GM12878 (cell line): ENCODE measurements at places on chromosomes 16 and 17.

- DNase-seq, result no peak
These were observed 15.7 kb downstream of the SLC52A1 start for GRCh38 chr17:5019475-5019956.

- DNase-seq, result no peak
These were observed 245.9 kb upstream of the ELAC2 start for GRCh38 chr17:13263746-13264145.

DNA sequence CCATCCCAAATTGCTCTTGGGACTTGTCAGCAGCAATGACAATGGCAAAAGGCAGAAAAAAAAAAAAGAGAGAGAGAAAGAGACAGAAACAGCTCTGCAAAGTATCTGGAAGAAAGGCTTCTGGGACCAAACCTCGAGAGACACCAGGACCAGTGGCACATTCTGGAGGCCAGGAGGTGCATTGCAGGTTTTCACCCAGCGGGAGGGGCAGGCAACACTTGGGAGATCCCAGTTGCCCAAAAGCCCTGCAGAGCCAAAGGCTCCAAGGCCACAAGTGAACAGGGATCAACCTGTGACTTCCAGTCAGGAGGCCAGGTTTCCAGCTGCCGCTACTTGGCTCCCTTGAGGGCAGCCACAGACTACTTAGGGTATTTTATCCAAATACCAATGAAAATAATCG is 110.8 kb upstream of the CDH5 start:
- no peak for DNase-seq

DNA sequence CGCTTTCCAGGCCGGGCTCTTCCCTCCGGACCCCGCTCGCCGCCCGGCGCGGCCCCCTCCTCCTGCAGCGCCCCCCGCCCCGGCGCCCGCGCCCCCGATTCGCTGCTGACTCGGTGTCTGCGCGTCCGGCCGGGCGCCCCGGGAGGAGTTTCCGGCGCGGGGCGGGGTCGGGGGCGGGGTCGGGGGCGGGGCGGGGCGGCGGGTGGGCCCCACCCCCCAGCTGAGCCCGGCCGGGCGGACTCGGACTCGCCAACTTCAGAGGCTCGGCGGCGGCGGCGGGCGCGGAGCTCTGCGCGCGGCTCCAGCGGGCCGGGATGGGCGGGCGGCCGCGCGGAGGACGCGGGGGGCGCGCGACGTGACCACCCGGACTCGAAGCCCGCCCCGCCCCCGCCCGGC is at the start of gene METRNL:
Gene METRNL, plus strand, starts transcription at position 258 of the 396 bp plus-strand sequence. CDS start 207 bp downstream, outside the sequence.
- no peak for DNase-seq

DNA sequence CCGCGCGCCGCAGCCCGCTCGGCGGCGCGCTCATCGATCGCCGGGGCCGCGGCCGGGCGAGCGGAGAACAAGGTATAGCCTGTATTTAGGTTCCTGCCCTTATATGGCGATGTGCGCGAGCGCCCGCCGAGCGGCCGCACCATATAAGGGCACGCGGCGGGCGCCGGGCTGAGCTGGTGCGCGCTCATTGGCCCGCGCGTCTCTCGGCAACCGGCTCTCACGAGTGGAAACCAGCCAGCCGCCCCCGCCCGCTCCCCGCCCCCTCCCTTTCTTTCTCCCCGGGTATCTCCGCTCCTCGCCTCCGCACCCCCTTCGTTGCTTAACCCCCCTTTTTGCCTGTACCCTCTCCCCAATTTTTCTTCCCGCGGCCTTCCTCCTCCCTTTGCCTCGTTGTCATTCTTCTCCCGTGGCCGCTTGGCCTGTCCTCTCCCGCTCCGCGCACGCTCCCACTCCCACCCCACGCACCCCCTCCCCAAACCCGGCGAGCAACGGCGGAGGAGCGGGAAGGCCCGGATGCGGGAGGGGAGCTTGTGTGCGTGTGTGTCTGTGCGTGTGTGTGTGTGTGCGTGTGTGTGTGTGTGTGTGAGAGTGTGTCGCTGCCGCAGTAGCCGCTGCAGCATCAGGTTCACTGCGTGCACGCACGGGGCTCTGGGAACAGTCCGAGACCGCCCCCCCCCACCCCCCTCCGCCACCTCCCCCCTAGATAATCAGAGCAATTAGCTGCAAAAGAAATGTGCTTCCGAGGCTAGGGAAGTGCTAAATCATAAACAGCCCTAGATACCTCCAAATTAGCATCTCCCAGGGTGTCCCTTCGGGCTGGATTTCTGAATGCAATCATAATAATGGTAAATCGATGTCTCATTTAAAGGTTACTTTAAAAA is 13.5 kb upstream of the CBX8 start:
- DNase-seq, result no peak

DNA sequence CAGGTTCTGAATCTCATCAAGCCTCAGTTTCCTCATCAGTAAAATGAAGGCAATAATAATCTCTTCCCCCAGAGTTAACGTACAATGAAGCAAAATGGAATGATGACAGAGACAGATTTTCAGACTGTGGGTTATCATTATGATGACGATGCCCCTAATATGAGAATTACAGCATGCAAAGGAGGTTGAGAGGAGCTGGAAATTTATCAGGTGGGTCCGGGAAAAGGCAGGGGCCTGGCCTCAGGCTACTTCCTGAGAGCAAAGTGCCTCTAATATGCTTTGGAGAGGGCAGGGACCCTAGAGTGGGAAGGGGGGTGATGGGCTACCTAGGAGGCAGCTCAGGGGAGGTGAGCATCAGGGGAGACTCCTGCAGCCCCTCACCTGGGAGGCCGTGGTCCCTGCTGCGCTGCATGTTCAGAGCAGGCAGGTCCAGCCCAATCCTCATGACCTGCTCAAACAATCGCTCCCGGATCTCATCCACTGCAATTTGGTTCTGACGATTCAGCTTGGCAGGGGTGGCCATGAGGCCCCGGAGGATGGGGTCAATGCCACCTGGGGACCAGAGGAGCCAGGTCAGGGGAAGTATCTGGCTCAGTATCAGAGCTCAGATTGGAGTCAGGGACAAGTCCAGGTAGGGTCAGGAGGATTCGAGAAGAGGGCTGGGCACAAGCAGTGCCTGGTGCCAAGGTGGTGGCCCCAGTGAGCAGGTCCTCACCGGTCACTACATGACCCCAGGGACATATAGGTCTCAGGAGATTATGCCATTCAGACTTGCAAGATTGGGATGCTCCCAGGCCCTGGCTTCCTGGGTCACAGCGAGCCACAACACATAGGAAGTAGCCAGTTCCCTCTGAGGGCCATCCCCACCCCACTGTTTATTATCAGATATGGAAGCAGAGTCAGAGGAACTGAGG is 8.1 kb downstream of the MPO start:
- no peak for DNase-seq

DNA sequence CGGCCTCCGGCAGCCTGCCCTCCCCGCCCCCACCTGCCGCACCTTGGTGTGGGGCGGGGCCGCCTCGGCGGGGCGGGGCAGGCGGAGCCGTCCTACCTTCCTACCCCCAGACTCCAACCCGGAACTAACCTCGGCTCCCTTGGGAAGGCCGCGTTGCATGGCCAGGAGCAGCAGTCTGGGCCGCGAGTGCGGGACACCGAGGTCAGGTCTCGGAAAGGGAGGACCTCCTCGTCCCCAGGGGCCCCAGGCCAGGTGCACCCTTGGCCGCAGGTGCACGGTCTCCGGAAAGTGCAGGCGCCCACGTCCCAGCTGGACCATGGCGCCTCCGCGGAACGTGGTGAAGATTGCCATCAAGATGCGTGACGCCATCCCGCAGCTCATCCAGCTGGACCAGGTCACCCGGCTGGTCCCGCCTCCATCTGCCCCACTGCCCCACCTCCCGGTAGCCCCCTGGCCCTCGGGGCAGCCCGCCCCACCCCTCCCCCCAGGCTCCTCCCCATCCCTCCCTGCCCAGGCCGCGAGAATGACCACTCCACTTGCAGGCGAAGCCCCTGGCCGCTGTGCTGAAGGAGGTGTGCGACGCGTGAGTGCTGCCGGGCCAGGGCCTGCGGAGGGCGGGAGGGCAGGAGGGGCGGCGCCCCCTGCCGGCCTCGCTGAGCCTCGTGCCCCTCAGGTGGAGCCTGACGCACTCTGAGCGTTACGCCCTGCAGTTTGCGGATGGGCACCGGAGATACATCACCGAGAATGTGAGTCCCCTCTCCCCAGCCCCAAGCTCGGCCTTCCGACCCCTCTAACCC is at the start of gene ELMO3:
Gene ELMO3, plus strand, starts transcription at position 121 of the 797 bp plus-strand sequence. Its CDS starts 196 bp downstream, at position 317.
- DNase-seq, result no peak

DNA sequence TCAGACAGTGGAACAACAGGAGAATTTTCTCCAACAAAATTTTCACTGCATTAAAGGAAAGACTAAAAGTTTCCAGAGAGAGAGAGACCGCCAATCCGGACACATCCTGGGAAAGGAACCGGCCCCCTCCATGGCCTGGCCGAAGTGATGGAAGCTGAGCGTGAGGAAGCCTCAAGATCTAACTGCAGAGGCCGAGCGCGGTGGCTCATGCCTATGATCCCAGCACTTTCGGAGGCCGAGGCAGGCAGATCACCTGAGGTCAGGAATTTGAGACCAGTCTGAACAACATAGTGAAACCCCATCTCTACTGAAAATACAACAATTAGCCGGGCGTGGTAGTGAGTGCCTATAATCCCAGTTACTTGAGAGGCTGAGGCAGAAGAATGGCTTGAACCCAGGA is 3.9 kb downstream of the CTRB2 start:
- DNase-seq, result no peak

GRCh38 chr17:82691714-82692113 is 6.8 kb downstream of the RAB40B start:
- no peak for DNase-seq

GRCh38 chr16:87933140-87933495 is 3.2 kb downstream of the CA5A start:
- DNase-seq, result no peak

DNA sequence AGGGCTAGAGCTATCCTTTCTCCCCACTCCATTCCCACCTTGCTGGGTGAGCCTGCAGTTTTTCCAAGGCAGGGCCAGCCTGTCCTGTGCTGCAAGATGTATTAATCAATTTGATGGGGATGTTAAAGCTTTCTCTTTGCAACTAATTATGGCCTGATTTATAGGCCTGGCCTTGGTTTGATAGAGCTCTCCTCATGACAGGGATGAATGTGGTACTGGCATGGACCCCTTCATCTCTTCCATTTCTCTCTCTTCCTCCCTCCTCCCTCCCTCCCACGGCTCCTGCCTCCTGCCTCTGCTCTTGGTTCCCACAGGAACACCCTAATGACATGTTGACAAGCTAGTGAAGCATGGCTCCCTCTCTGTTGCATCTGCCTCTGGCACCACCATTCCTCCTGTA is 47.2 kb upstream of the SKAP1 start:
- DNase-seq, result no peak

DNA sequence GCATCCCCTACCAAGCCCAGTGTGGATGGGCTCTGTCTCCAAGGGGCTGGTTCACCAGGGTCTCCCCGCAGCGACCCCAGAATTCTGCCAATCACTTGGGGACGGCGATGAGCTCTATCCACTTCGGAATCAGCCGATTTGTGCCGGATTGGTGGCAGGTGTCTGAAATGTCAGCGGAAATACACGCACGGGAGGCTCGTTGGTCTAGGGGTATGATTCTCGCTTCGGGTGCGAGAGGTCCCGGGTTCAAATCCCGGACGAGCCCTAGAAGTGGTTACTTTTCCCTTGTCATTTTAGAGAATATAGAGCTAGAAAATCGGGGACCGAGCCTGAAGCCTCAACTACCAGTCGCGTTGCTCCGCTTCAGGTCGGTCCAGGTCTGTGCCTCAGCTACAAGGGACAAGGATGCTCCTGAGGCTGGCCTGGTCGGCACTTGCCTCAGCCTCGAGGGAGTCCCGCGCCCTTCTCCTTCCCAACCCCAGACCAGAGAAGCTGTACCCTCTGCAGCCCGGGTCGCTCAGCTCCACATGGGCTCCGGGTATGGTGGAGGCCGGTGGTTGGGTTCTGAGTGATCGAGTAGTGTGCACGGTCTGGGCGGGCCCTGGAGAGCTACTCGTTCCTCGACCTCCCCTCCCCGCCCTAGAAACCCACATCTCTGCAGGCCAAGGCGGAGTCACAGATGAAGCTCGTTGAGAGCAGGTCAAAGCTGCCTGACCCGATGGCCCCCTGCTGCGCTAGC is 16.0 kb upstream of the OR1F1 start:
- DNase-seq, result no peak

DNA sequence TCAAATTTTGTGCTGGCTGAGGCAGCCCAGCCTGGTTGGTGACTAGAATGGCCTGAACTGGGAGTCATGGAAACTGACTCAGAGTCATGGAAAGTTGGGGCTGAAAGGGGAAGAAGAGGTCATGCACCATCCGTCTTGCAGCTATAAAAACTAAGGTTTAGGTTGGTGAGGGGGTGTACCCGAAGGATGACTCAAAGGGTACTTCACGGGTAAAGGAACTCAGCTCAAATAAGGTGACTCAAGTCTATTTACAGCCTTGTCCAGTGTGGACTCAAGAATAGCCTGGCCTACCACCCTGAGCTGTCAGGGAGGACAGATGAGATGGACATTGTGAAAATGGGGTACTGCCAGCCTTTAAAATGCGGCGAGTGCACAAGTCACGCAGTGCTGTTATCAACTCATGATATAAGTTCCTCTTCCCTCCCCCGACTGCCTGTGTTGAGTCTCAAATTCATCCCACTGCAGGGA is 18.6 kb downstream of the CD300LB start:
- DNase-seq, result peak; percentile 26

DNA sequence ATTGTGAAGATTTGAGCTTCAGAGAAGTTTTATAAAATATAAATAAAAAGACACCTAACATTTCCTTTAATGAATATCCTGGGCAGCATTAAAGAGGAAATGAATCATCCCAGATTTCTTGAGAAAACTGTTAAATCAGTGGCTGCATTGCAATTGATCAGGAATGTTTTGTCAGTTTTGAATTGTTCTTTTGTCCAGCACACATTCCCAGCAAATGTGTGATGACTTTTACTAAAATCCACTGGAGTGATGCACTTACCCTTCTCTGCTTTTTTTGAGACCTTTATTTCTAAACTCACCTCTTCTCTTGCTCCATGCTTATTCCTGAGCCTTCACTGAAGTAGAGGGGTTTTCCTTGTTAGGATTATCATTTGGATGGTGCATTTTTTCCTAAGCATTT is 1307.2 kb downstream of the CDH8 start:
- no peak for DNase-seq

DNA sequence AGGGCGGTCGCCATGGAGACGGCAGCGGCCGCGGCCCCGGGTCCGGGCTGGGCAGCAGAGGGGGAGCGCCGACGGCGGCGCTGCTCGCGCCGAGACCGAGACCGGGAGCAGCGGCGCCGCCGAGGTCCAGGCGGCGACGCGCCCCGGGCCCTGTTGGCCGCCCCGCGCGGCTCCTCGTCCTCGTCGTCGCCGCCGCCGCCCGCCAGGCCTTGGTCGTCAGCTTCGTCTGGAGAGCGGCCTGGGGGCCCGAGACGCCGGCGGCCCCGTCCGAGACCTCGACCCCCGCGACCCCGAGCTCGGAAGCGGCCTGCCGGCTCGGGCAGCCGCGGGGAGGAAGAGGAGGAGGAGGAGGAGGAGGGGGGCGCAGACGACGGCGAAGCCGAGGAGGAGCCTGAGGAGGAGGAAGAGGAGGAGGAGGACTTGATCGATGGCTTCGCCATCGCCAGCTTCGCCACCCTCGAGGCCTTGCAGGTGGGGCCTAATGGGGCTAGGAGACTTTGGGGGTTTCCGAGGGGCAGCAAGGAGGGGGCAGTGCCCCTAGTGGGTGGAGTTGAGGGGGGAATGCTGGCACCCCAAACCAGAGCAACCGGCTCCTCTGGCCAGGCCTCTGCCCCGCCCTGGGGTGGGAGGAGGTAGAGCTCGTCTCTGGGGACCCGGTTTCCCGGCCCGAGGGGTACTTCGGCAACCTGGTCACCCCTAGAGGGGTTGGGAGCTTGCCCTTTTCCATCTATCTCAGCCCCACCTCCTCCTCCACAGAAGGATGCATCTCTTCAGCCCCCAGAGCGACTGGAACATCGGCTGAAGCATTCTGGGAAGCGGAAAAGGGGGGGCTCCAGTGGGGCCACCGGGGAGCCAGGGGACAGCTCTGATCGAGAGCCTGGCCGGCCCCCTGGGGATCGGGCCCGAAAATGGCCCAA is 1.5 kb downstream of the FBRS start:
- no peak for DNase-seq
